ENCODE measurements at places on chromosomes 3 and 15. TPM values are rescaled to one million over a fixed set of nuclear protein-coding genes. Genes with fewer than 3 reads are reported as not detected.

Gene CX3CR1
- not detected for total RNA-seq

Gene FANCD2OS
- total RNA-seq: not detected

Gene ARRDC4
- 8.4 TPM for total RNA-seq

Gene GRAMD1C
- total RNA-seq: 7.6 TPM

Gene TWF2
- total RNA-seq: 129 TPM

Gene PP2D1
- not detected for total RNA-seq

Gene KIF15
- total RNA-seq: 7.4 TPM

Gene IMPG2
- total RNA-seq: 0.44 TPM

Gene EEFSEC
- 6.3 TPM for total RNA-seq

Gene ZNF770
- 53.1 TPM for total RNA-seq

Gene CHRNA7
- total RNA-seq: 0.37 TPM

Gene TJP1
- total RNA-seq: 69.4 TPM

Gene SOX14
- not detected for total RNA-seq

Gene HYAL1
- total RNA-seq: 0.66 TPM
